Activated T-helper 1 cell treated with anti-CD3 and anti-CD28 coated beads, Interleukin-2, amount 50 U/mL, for 16 hours (primary cell): ENCODE measurements at places on chromosomes 12 and 14.

- no peak for DNase-seq
Observed at GRCh38 chr12:29556363-29556762, 58.9 kb upstream of the OVCH1 start.

DNA sequence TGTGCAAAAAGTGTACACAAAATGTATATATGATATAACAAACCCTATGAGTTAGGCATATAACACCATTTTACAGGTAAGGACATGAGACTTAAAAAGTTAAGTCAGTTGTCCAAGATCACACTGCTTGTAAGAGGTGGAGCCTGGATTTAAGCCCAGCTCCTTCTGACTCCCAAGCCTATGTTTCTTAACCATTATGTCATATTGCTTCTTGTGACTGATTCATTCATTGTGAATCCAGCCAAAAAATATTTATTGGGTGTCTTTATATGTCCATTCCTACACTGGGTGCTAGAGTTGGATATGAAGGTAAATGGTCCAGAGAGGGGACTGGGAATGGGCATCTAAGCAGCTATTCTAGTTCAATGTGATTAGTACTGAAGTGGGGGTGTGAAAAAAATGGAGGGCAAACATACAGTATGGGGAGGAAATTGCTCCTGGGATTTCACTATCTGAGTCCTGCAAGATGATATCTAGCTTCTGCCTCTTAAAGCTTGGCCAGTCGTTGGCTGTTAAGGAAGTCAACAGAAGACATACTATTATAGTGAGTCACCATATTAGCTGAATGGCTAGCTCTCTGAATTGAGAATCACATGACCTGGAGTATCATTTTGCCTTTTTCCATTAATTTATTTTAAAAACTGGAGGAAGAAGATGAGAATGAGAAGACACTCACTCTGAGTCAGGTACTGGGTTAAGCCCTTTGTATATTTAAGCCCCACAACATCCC lies 28.8 kb downstream of the PAX9 start:
- no peak for DNase-seq

DNA sequence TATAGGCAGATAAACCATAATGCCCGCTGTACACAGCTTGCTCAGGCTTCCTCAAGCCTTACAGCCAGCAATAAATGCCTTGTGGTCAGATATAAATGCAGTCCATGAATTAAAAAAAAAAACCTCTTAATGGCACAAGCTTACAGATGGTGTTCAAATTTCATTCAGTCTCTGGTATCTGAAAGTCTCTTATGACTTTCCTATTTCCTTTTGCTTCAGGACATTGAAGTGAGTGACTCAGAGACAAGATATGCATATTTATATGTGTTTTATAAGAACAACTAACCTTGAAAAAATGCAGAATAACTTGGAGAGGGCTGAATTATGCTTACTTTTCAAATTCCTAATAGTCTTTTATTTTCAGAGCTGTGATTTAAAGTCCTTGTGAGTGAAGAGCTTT lies 426.9 kb upstream of the MIS18BP1 start:
- no peak for DNase-seq

DNA sequence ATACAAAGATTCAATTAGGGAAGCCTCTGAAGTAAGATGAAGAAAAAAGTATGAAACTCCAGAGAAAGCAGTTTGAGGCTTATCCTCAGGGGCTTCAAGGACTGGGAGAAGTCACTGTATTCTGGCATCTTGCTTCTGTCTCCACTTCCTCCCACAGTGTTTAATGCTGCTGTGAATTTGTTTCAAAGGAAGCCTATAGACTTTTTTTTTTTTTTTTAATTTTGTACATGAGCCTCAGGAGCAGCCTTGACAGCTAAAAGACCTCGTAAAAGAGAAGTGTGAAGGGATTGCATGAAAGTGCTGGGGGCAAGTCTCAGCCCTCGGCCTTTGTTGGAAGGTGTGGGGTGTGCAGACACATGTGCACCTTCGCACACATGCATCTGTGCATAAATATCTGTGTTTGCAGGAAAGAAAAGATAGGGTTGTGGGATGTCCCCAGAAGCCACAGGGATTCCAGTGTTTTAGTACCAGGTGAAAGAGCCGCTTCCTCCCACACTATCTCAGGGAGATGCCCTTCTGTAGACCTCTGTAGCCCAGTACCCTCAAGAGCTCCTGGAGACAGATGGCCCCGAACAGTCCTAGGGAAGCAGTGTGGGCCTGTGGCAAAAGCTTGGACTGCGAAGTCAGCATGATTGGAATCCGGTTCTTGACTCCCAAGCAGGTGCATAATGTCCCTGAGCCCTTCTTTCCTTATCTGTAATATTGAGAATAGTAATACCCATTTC lies 193.5 kb upstream of the BCL2L14 start:
- DNase-seq, result no peak

DNA sequence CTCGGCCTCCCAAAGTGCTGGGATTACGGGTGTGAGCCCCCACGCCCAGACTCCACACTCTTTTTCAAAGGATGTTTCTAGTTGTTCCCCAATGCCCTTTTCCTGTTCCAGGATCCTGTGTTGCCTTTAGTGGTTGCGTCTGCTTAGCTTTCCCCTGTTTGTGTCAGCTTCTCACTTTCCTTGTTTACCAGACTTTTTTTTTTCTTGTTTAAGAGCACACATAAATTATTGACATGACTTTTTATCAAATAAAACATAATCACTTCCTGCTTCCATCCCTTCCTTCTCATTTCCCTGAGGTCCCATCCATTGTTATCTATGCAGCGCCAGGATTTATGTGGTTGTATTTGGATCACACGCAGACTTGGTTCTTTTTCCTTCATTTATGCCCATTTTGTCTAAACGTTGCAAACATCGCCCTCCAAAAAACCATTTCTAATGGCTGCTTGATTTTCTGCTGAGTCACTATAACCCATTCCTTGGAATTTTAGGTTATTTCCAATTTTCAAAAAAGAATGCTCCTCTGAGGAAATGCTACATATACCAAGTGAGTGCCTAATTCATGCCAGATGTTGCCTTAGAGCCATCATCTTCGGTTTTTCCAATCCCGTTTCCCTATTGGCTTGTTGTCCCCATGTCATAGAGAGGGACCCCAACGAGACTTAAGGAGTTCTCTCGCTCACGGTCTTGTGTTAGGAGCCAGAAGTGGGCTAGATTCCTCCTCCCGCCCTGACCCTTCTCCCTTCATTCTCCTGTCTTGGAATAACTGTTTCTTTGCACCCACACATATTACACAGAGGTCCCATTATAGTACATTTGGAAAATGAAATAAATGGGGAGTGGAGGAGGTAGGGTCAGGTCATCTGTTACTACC lies 13.5 kb upstream of the CYP46A1 start:
- DNase-seq, result no peak

DNA sequence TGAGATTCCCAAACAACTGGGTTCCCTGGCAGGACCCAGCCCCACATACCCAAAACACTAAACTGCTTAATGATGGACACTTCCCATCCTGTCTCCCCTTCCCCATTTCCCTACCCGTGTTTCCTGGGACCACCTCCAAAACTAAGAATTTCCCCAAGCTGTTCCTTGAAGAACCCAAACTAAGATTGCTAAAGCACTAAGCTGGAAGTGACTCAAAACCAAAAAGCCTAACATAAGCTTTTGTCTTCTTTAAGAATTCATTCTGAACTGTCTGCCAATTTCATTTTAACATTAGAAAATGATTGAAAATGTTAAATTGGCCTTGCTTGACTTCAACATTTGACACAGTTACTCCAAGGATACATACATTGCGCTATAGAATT lies 29.5 kb upstream of the STAB2 start:
- DNase-seq, result no peak

DNA sequence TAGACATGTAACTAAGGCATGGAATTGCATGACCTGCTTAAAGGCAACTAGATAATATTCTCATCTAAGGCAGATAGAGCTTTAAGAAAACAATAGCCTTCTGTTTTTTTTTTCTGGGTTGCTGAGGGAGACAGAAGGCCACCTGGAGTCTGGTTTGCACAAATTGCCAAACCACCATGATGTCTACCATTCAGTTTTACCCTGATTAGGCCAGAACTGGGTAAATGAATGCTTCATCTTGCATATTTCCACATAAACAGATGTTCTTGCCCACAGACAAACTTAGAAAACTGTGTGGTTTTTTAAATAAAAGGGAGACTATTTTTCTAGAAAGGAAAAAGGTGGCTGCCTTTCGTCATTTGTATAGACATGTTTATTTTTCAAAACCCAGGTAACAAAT lies 278.7 kb upstream of the PRICKLE1 start:
- DNase-seq, result no peak

- no peak for DNase-seq
Observed at GRCh38 chr12:112347581-112347982, 34.6 kb downstream of the HECTD4 start.

GRCh38 chr12:125604976-125605375 lies 539.7 kb downstream of the AACS start:
- no peak for DNase-seq

GRCh38 chr12:91884230-91884629 lies 261.4 kb downstream of the BTG1 start:
- DNase-seq, result no peak

- DNase-seq, result no peak
Observed at GRCh38 chr12:13038491-13039161, 5.6 kb upstream of the FAM234B start.

DNA sequence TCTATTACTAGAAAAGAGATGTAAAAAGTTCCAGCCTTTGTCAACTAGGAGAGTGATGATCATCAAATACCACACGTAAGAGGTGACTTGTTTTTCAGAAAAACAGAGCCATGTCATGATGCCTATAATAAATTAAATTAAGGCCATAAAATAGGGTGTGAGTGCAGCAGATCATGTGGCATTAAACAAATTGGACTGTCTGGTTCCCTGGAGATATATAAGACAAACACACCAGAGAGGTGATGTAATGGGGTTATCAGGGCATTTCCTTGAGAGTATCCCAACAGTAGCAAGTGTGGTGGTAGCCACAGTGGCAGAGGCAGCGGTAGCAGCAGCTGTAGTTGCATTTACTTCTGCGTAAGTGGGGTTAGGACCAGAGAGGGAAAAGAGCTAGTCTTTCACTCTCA lies 14.6 kb upstream of the GALNT6 start:
- DNase-seq, result no peak

DNA sequence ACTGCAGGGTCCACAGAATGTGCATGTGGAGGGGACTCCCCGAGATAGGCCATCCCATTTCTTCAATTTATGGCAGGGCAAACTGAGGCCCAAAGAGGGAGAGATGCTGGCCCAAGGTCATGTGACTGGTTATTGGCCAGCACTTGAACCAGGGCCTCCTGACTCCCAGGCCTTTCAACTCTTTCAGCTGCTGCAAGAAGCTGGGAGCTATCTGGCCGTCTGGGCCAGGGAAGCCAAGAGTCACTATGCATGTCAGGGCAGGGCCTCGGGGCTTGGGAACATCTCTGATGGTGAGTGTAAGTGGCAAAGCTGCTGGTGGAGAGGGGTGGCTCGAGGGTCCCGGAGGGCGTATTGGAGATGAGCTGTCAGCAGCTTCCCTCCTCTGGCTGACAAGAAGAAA lies 9.5 kb upstream of the LTBP2 start:
- DNase-seq, result no peak

DNA sequence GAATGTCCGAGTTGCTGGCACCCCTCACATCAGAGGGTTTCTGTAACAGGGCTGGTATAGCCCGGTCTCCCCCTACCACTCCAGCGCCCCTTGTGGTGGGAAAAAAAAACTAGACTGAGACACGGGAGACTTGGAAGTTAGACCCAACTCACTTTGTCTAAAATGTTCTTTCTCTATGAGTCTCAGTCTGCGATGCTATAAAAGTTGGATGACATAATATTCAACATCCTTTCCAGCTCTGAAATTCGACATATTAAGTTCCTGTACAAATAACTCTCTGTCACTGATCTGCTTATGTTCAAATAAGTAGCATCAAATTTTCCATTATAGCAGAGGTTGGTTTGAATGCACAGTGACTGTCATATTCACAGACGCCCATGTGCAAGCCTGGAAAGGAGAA lies 25.7 kb upstream of the TC2N start:
- no peak for DNase-seq

DNA sequence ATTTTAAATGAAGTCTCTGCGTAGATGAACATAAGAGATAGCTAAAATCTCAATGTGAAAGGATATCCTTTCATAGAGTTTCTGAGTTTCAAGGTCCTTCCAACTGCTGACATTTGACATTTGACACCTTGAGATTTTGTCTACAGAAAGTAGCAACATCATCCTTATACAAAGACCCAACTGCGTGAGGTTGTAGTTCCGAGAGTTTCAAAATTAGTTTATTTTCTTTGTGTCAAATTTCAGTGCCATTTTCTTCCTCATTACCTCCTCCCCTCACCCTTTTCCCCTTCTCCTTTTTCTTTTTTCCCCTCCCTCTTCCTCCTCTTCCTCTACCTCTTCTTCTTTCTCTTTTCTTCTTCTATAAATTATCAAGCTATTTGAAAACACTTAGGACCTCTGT lies 26.9 kb upstream of the BATF start:
- DNase-seq, result no peak

- no peak for DNase-seq
Observed at GRCh38 chr12:124994437-124994975, 1.1 kb downstream of the BRI3BP start.

DNA sequence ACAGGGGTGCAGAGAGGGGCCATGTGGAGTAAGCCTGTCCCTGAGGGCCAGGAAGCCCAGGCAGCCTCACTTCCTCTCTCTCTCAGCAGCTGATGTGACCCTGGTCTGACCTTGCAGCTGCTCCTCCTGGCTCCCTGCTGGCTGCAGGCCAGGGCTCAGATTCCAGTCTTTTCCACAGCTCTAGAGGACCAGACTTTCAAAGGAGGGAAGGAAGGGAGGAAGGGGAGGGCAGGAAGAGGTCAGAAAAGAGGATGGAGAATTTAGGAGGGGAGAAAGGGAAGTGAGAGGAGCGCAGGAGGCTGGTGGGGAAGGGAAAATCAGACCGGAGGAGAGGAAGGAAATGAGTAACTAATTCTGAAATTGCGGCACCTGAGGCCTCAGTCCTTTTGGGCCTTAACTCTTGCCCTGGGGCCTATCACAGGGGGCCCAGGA lies 40.9 kb upstream of the VASH1 start:
- no peak for DNase-seq

DNA sequence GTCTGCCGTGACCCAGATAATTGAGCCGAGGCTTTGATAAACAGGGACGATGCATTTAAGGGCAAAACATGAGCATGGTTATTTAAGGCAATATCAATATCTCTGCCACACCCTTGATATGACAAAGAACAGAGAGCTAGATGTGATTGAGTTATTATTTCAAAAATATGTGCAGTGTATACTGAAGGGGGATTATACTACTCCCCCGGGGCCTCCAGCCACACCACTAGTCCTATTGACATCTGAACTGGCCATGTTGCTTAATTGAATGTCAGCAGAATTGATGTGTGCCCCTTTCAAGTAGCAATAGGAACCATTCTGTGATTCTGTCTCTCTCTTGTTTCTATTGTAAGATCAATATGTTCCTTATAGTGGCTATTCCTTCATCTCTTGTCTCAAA lies 794.8 kb upstream of the SEL1L start:
- DNase-seq, result no peak

GRCh38 chr12:94954029-94954685 lies 49.3 kb downstream of the NDUFA12 start:
- no peak for DNase-seq

DNA sequence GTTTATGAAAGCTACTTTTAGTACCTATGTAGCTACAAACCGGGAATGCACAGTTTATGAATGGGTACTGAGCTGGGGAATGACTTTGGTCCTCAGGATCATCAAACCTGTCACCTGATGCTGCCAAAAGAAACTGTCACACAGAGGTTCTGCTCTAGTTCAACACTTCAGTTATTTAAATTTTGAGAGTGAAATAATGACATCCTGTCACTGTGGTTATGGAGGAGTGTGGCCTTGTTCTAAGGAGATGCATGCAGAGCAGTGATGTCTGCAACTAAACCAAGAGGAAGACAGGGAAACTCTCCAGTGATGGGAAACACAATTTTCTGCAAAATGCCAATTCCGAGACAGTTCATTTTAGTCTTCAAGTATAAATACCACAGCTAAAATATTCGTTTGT lies 4.8 kb upstream of the AEBP2 start:
- DNase-seq, result no peak
